ENCODE measurements at places on chromosomes 4 and X.

- H3K36me3 ChIP-seq, result no peaks in the 10 kb centered on the region
- H3K27ac ChIP-seq, result no peak overlapping the region
- no peak for DNase-seq
- H3K4me1 ChIP-seq, result no peaks in the 10 kb centered on the region
Observed at GRCh38 chrX:18548996-18549395, 122.9 kb downstream of the RS1 start.

DNA sequence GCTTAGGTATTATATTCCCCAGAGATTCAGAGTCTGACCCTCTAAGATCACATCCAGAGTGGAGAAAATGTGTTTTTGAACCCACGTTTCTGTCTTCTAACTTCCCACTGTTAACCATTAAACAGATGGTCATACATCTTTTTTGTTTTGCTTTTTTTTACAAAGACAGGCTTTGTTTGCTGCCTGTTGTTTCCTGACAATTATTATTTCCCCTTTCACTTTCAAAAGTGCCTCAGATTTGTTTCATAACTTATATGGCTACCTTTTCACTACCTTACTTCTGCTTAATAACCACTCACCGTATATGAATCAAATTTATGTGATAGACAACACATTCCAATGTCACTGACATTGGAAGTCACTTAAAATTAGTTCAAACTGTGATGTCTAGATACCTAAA lies 142.2 kb downstream of the HS3ST1 start:
- H3K27ac ChIP-seq, result no peak overlapping the region
- no peak overlapping the region for H3K4me3 ChIP-seq
- H3K36me3 ChIP-seq, result no peaks in the 10 kb centered on the region
- H3K27me3 ChIP-seq, result no peaks in the 10 kb centered on the region

- no peak for DNase-seq
- no peak overlapping the region for H3K4me3 ChIP-seq
- H3K27me3 ChIP-seq, result no peaks in the 10 kb centered on the region
- H3K36me3 ChIP-seq, result no peaks in the 10 kb centered on the region
Observed at GRCh38 chr4:111921714-111922113, 223.5 kb upstream of the FAM241A start.

DNA sequence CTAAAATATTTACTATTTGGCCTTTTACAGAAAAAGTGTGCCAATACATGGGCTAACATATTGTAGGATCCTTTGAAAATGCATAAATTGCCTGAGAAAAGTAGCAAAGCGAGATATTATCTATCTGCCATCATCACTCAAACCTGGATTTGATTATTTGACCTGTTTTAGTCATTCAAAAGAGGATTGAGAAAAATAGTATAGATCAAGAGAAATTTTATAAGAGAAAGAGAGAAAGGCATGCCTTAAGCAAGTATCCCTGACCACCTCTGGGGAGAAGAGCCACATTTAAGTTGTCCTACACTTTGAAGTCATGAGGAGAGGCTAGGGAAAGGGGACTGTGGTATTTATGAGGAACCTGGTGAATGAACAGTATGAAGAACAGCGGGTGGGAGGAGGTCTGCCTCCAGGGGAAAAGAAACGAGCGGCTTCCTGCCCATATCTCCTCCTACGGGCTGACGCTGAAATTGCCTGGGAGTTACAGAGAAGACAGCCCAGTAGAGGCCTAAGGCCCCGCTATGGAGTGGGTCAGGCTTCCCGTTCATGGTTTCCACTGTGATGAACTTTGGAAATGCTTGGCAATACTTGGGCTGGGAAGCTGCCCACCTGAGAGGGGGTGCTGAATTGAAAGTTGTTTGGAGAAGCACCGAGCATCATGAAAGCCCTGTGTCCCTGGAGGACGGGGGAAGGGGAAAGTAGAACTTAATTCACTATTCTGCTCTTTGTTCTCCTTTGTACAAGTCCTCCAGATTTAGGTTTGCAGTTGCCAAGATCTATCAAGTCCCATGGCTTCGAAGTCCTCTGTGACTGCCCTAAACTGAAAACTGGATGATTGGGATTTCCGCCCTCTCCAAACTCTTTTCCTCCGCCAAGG lies 106.9 kb upstream of the ACSL4 start:
- no peak overlapping the region for H3K4me3 ChIP-seq
- H3K27ac ChIP-seq, result no peak overlapping the region
- H3K27me3 ChIP-seq, result no peaks in the 10 kb centered on the region
- H3K4me1 ChIP-seq, result no peaks in the 10 kb centered on the region
- H3K36me3 ChIP-seq, result no peaks in the 10 kb centered on the region

DNA sequence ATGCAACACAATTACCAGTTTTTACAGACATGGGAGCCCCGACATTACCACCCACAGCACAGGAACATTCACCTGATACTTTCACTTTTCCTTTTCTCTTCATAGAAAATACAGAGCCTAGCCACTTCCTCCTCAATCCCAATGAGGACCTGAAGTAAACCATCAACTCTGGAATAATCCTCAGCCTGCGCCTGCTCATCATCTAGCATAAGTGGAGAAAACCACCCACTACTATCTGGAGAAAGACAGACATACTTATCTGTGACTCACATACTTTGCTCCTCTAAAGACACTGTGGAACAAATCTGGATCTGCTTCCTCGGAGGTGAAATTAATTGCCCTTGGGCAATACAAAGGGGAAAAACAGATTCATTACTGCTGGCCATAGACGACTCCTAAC lies 47.8 kb downstream of the ZCCHC13 start:
- H3K27ac ChIP-seq, result no peak overlapping the region
- no peaks in the 10 kb centered on the region for H3K27me3 ChIP-seq
- H3K4me1 ChIP-seq, result no peaks in the 10 kb centered on the region
- DNase-seq, result no peak
- no peak overlapping the region for H3K4me3 ChIP-seq

- H3K36me3 ChIP-seq, result no peaks in the 10 kb centered on the region
- no peak overlapping the region for H3K4me3 ChIP-seq
- H3K27me3 ChIP-seq, result no peaks in the 10 kb centered on the region
- H3K4me1 ChIP-seq, result no peaks in the 10 kb centered on the region
Observed at GRCh38 chrX:19540076-19540475, 24.8 kb upstream of the MAP3K15 start.

Measured in Karpas-422 (cell line).